AML-193 (cell line): ENCODE measurements at places on chromosomes 1 and 21.

DNA sequence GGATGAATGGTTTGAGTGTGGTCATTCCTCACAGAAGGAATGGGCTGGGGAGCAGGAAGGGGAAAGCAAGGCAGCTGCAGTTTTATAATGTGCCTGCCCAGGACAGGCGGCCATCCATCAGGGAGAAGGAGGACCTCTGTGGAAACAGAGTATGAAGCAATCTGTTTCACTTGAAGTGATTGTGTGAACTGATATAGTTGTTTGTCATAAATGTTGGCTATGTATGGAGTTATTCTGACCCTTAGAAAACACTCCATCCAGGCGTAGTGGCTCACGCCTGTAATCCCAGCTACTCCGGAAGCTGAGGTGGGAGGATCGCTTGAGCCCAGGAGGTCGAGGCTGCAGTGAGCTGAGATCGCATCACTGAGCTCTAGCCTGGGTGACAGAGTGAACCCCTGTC, 46.5 kb downstream of the NENF start:
- DNase-seq, result no peak

GRCh38 chr1:181105134-181106021, 16.9 kb downstream of the IER5 start:
- DNase-seq, result peak; percentile 81

DNA sequence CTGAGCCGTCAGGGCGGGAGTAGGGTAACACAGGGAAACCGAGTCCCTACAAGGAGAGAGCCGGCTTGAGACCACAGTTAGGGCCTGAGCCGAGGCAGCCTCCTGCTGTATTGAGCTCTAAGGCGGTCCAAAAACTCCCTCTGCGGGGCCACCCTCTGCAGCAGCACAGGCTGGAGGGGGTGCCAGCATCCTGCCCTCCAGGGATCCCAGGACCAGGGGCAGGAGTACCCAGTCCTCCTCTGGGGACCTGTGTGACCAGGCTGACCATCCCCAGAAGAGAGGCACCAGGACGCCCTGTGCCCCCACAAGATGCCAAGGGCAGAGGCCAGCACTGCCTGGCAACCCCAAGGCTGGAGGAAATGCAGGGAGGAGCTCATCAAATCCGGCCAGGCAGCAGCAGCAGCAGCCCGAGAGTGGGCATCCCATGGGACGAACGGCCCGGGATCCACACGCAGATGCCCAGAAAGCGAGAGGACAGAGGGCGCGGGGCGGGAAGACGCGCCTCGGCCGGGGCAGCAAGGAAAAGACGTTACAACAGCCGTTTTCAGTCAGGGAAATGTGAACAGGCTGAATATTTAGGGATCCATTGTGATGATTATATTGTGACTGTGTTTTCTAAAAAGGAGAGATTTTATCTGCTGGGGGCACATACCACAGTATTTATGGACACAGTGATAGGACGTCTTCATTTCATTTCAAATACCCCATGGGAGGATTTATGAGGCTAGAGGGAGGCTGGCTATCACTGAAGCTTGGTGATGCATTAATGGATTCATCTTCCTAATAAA, 57.1 kb upstream of the COL18A1 start:
- no peak for DNase-seq

DNA sequence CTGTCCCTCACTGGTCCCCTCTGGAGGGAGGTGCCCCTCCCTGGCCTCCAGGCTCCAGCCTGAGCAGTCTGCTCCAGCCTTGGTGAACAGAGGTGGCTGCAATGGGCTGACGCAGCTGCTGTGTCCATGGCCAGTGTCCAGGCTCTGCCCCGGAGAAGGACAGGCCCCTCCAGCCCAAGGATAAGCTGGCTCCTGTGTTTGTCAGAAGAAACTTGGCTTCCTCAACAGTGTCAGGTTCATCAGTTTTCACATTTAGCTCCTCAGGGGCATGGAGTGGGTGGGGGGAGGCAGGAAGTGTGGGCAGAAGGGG, 402.8 kb downstream of the MATN1 start:
- no peak for DNase-seq

DNA sequence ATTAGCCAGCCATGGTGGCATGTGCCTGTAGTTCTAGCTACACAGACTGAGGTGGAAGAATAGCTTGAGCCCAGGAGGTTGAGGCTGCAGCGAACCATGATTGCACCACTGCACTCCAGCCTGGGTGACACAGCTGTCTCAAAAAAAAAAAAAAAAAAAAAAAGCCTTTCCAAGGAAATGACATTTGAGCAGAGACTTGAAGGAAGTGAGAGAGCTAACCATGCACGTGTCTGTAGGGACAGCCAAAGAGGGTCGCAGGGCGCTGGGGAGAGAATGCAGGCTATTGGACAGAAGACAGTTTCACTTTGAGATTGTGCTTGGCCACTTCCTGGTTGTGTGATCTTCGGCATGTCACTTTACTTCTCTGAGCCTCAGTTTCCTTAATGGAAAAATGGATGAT, 6.8 kb downstream of the HCRTR1 start:
- no peak for DNase-seq

GRCh38 chr21:40018871-40019475, 151.7 kb downstream of the PCP4 start:
- no peak for DNase-seq

DNA sequence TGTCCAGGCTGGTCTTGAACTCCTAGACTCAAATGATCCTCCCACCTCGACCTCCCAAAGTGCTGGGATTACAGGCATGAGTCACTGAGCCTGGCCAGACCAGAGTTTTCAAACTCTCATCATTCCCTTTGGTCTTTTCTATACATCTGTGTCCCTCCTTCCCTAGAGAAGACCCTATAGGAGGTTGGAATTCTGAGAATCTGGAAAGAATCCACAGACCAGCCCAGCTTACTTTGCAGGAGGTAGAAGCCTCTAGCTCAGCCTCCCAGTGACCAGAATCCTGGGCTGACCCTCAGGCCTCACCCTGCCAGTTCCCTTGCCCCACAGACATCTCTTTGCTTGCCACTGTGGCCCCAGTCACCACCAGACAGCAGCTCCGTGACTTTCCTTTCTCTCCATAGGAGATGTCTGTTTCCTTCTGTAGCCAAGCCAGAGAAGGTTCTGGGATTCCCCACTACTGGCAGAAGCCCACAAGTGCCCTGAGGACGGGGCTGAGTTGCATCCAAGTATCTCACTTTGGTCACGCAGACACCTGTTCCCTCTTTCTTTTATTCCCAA, 34.7 kb upstream of the KHDRBS1 start:
- no peak for DNase-seq

DNA sequence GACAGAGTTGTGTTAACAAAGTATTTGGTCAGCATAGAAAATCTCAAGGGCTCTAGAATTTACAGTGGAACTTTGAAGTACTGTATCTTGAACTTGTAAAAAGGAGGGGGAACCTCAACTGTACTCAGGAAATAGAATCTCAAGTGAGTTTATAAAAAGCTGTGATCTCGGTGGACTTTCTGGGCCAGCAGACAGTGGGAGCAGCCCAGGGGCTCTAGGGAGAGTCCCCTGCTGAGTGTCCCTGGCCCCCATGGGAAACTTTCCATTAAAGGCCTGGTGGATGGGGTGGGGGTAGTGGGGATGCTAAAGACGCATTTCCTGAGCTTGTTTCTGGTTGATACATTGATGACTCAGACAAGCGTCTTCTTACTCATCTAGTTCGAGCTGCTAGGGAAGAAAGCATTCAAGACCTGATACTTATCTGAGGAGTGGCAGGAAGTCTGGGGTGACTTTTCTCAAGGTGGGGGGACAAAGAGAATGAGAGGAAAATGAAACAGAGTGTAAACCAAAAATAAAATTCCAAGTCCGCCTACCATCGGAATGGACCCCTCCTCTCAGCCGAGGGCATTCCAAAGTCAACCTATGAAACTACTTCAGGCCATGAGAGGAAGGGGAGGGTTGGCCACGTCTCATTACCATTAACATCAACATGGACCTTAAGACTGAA, 65.5 kb downstream of the NID1 start:
- DNase-seq, result no peak

- DNase-seq, result no peak
Measured at GRCh38 chr21:45764792-45765191, 121.3 kb downstream of the PCBP3 start.

DNA sequence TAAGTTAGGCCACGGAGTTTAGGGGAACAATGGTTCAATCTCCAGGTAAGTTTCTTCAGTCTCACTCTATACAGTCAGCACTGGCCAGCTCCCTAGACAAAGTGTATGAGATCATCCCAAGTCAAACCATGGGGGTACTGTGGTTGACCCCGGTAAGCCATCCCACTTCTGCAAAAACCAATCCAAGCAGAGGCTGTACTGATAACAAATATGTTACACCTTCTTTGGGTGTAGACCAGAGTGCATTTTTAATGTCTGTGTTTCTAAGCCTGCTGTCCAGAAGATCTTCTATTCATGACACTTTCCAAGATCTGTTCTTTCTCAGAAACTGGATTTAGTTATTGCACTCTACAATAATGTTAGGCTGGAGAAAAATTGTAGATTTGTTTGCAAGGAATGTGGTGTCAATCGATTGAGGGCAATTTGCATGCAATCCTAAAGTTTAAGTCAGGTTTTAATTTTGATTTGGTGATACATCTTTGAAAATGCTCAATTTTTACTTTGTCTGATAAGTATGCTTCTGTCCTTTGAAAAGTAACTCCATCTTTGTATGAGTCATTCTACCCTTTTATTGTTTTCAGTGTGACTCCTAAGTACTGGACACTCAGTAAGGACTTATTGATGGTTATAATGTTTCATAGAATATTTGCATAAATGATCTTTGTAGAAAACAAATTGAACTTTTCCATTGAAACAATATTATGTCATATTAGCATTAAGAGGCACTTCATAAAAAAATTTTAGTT, 152.4 kb downstream of the HLX start:
- no peak for DNase-seq

DNA sequence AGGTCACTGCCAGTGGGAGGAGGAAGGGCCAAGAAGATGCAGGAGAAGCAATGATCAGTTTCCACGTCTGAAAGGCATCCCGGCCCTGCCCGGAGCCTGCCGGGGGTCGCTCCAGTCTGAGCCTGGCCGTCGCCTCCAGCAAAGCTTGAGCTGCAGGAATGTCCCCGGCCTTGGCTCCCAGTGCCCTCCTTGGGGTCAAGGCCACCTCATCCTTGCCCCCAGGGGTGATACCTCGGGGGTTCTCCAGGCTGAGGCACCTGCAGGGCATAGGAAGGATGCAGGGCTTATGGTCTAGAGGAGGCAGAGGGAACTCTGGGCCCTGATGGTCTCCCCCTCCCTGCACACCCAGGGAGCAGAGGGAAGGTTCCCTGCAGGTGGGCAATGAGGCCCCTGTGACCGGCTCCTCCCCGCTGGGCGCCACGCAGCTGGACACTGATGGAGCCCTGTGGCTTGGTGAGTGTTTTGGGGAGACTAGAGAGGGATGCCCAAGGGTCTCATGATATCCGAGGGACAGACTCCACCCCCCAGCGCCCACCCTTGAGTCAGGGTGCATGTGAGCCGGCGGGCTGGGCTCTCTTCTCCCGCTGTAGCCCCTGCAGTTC, 19.9 kb downstream of the RNF223 start:
- DNase-seq, result no peak

DNA sequence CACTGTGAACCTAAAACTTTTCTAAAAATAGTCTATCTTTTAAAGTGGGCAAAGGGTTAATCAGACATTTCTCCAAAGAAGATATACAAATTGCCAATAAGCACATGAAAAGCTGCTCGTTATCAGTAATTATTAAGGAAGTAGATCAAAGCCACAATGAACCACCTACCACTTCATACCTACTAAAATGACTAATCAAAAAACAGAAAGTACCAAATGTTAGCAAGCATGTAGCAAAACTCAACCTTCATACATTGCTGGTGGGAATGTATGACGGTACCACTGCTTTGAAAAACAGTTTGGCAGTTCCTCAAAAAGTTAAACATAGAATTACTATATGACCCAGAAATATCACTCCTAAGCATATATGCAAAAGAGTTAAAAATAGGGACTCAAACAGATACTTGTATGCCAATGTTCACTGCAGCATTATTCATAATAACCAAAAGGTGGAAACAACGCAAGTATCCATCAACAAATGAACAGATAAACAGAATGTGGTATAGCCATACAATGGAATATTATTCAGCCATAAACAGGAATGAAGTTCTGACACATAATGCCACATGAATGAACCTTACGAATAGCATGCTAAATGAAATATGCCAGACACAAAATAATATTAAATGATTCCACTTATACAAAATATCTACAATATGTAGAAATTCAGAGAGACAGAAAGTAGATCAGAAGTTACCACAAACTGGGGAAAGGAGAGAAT, 21.1 kb downstream of the CDC42BPA start:
- no peak for DNase-seq

GRCh38 chr1:175188936-175189335, 3.6 kb downstream of the KIAA0040 start:
- peak; percentile 88 for DNase-seq

GRCh38 chr1:163308811-163309210, 12.9 kb upstream of the NUF2 start:
- DNase-seq, result no peak

- no peak for DNase-seq
Measured at GRCh38 chr1:13825033-13825432, 125.0 kb downstream of the PRDM2 start.

DNA sequence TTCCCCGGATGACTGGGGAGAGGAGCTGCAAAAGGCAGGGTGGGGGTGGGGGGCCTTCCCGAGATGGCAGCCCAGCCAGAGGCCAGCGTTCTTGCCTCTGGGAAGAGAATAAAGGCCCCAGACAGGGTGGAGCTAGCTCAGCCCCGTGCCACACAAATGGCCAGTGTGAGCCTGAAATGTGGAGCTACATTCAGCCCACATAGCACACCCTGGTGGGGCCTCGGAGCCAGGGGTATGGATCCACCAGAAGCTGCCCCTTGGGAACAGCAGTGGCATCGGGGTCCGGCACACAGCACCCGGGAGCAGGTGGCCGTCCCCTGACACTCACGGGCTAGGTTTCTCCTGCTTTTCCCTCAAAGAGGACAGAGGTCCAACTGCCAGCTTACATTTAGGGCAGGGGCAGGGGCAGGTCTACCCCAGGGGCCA, 93.9 kb downstream of the PDE9A start:
- DNase-seq, result no peak

DNA sequence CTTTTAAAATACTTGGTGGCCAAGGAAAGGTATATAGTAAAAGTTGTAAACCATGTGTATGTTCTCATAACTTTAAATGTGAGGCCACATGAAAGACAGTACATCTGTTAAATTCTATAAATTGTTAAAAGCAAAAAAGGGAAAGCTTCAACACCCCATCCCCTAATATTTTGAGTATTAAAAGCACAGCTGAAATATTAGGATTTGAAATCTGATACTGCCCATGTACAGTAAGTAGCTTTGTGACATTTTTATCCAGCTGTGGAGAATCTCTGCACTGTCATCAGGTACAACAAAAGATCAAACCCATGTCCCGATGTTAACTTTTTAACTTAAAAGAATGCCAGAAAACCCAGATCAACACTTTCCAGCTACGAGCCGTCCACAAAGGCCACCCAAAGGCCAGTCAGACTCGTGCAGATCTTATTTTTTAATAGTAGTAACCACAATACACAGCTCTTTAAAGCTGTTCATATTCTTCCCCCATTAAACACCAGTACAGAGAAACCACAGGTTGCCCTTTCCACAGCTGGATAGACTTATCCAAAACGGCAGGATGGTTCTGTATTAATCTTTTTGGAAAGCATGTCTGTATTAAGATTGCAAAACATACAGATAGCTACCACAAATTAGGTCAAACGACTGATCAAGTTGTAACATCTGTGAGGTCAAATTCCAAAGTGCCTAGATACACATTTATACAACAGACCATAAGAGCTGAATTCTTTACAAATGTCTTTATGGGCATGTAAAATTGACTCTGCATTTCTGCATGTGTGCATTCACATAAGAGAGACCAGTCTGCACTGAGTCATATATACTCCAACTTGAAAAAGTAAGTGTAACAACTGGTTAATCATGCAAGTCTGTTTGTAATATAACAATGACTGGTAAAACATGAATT, 5.2 kb downstream of the IRF2BP2 start:
- no peak for DNase-seq
